ENCODE measurements at places on chromosomes 4 and X.
A peak's percentile ranks its signal among the peaks of the same experiment; 100 is the strongest.

DNA sequence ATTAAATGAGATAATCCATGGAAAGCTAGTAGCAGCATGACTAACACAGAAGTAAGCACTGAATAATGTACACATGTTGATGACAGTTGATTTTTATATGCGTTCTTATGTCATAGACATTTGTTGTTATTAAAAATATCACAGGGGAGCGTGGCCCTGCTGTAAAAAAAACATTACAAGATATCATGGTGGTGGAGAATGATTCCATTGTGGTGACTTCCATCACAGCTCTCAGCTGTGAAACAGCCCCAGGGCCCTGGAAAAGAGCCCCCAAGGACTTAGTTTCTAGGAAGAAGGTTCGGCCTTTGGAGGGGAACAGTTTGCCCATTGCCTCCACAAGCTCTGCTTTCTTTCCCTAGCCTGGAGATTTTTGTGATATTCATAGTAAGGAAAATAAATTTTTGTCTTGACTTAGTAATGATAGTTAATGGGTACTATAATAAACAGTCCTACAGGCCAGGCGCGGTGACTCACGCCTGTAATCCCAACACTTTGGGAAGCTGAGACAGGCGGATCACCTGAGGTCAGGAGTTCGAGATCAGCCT is 49.9 kb downstream of the FAM114A1 start:
- DNase-seq: no peak

DNA sequence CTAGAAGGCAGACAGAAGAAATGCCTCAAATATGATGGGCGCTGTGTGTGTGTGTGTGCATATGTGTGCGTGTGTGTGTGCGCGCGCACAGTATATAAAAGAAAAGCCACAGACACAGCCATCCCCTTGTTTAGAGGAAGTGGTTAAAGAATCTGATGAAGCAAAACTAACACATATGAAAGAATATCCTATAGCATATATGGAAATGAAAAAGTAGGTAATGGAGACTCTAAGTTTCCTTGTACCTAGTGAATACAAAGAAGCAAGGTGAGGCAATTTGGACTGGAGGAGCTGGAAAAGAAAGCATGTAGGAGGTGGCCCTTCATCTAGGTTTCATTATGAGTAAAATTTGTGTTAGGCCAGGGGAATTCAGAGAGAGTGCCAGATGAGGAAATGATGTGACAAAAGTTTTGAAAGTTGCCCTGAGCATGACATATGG is 58.6 kb upstream of the MCF2 start:
- DNase-seq: peak; percentile 26

DNA sequence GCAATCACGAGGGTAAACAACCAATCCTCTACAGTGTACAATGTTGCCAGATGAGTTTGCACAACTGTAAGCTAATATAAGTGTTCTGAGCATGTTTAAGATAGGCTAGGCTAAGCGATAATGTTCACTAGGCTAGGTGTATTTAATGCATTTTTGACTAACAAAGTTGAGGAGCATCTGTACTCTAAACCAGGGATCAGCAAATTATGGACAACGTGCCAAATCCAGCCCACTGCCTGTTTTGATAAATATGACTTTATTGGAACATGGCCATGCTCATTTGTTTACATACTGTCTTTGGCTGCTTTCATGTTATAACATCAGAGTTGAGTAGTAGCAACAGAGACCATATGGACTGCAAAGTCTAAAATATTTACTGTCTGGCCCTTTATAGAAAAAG is 46.3 kb upstream of the ARHGEF6 start:
- no peak for DNase-seq

GRCh38 chr4:8617486-8618040 is 25.0 kb downstream of the CPZ start:
- DNase-seq: no peak

- DNase-seq: no peak
Measured at GRCh38 chrX:135585153-135585552, 64.7 kb downstream of the INTS6L start.

GRCh38 chr4:87087015-87087414 is 133.4 kb downstream of the KLHL8 start:
- no peak for DNase-seq

- DNase-seq: no peak
Measured at GRCh38 chr4:87388901-87389300, 2.1 kb downstream of the HSD17B11 start.

DNA sequence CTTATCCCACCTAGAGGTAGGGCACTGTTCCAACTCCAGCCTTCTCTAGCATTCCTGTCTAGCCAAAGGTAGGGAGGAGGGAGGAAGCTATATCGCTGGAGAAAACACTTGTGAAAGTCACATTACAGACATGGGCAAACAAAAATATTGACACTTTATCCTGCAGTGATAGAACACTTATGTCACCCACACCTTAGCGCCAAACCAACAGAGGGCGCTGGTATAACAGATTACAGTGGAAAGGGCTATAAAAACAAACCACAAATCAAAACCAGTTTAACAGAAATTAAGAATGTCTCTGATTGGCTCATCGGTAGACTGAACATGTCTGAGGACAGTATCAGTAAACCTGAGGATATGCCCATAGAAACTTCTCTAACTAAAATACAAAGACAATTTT is 451.3 kb downstream of the TLL1 start:
- DNase-seq: no peak

- no peak for DNase-seq
Measured at GRCh38 chr4:156619154-156619934, 352.3 kb downstream of the PDGFC start.

DNA sequence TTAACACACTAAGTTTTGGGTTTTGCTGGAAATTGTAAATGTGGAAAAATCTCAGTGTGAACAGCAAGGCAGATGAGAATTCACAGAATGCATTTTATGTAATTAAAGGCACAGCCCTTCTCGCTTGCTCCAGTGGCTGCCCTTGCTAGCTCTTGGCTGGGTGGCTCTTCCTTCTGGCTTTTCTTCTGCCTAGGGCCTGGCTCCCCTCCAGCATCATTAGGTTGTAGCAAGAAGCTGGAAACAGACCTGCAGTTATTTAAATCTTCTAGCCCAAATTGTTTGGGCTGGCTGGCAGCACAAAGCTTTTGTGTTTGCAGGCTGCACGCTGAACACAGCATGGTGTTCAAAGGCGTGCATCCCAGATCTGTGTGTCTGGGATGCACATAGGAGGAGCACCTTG is 56.5 kb downstream of the LIMCH1 start:
- DNase-seq: no peak

GRCh38 chrX:37905436-37906147 is 58.2 kb upstream of the DYNLT3 start:
- DNase-seq: no peak

GRCh38 chr4:155789982-155790381 is 31.2 kb downstream of the GUCY1B1 start:
- DNase-seq: no peak

DNA sequence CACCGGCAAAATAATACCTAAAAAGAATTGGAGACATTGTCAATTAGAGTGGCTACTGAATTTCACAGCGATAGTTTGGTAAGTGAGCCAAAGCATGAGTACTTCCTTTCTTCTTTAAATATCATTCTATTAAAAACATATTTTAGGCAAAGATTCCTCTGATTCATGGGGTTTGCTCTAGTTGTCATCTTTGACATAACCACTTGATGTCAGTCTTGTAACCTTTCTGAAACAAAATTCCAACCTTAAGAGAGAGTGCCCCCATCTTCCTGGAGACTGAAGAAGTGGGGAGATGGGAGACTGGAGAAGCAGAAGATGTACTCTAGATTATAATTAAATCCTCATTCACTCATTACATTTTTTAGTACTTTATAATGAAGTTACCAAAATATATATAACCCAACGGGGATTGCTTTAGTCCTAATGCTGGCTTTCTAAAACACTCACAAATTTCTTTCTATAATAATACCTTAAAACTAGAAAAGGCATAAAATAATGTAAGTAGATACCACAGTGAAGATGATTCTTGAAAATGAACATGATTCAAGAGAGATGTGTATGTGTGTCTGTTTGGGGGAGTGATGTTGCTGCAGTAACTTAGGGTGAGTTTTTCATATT is 96.4 kb downstream of the EMCN start:
- DNase-seq: no peak

GRCh38 chr4:26124753-26125321 is 196.0 kb upstream of the RBPJ start:
- DNase-seq: no peak

DNA sequence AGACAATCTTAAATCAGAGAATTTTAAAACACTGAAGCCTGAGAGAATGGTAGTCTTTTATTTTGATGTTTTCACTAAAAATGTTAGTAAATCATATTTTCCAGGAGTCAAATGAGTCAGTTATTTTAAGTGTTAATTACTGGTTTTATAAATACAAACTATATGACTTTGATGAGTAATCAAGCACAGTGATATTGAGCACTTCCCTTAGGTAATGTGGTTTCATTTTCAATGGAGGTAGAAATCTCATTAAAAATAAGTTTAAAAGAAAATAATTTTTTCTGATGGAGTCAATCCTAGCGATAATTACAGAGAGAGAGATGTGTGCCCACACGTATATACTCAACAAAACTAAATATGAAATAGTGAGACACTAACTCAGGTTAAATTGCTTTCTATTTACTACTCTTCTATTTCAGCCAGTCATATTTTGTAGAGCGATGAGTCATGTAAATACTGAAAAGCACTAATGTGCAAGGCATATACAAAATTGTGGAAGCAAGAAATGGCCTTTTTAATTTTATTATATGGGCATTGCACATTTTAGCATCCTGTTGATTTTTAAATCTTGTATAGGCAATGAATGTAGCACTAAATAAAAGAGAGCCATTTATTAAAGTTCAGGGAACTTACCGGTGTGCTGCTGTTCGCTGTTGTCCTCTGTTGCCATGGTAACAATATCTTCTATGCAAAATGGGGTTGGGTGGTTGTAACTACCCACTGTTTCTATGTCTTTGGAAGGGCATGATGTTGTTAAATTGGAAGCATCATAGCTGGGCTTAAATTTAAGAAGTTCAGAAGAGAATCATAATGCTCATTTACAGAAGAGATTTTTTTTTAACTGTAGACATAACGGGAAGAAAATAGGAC is 513.7 kb downstream of the TLL1 start:
- no peak for DNase-seq

DNA sequence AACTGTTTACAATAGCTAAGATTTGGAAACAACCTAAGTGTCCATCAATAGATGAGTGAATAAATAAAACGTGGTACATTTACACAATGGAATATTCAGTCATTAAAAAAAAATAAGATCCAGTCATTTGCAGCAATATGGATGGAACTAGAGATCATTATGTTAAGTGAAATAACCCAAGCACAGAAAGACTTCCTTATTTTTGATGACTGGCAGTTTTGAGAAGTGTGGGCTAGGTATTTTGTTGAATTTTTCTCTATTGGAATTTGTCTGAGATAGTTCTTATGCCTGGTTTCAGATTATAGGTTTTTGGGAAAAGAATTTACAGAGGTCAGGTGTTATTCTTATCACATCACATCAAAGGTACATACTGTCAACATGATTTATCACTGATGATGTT is 293.8 kb upstream of the ARSJ start:
- DNase-seq: no peak

GRCh38 chrX:35880601-35881000 is 38.9 kb upstream of the CFAP47 start:
- DNase-seq: no peak

DNA sequence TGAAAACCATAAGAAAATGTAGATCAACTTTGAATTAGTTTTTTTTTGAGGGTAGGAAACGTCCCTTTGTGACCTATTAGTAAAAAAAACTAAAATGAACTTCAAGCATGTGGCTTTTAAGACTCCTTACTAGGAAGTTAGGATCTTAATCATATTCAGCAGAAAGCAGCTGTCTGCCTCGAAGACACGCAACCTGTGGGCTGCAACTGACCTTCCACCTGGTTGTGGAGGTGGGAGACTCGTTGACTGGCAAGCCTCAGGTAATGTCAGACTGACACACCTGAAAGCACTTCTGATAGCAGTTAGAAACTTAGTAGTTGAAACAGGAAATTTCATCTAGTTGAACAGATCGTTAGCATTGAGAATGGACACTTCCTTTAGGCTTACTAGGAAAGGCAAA is 37.4 kb downstream of the CCNG2 start:
- no peak for DNase-seq

DNA sequence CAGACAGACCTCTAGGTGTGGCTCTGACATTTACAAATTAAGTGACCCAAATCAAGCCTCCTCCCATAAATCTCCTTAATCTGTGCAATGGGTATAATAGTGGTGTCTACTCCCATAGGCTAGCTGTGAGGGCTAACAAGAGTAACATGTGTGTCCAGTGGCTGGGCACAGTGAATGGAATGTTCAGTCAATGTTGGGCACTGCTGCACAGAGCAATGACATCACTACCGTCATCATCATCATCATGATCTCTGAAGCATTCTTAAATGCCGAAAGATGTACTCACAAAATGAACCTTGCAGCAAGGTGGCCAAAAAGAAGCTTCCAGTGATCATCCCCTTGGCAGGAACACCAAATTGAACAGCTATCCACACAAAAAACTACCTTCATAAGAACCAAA is 43.5 kb downstream of the CHRNA9 start:
- DNase-seq: no peak

DNA sequence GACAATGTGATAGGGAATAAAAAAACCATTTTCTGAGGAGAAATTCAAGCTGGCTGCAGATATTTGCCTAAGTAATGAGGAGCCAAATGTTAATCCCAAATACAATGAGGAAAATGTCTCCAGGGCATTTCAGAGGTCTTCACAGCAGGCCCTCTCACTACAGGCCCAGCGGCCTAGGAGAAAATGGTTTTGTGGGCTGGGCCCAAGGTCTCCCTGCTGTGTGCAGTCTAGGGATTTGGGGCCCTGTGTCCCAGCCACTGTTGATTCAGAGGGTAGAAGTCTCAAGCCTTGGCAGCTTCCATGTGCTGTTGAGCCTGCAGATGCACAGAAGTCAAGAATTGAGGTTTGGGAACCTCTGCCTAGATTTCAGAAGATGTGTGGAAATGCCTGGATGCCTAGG is 778.7 kb downstream of the CENPC start:
- no peak for DNase-seq

DNA sequence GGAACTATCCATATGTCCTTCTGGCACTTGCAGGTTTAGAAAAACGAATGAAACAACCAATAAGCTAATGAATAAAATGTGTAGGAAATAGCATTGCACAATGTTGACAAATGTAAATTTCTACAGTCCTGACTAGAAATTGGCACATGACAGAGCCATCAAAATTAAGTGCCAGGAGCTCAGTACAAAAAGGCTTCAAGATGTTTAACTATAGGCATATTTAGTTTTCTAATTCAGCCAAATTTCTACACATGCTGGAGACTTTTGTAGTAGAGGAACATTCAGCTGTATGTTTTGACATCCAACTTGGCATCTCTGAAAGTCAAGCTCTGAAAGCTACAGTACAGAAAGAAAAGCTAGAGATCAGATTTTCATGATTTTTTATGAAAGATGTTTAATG is 1999.4 kb upstream of the AGA start:
- DNase-seq: no peak

- no peak for DNase-seq
Measured at GRCh38 chr4:158527516-158527915, 5.8 kb downstream of the RXFP1 start.

GRCh38 chr4:53558065-53558801 is 33.1 kb downstream of the LNX1 start:
- DNase-seq: no peak

All from thymus (tissue), 14 donors.